ENCODE measurements at places on chromosomes 1 and 21. TPM values are rescaled to one million over a fixed set of nuclear protein-coding genes. Genes with fewer than 3 reads are reported as not detected.
A peak's percentile ranks its signal among the peaks of the same experiment; 100 is the strongest.

DNA sequence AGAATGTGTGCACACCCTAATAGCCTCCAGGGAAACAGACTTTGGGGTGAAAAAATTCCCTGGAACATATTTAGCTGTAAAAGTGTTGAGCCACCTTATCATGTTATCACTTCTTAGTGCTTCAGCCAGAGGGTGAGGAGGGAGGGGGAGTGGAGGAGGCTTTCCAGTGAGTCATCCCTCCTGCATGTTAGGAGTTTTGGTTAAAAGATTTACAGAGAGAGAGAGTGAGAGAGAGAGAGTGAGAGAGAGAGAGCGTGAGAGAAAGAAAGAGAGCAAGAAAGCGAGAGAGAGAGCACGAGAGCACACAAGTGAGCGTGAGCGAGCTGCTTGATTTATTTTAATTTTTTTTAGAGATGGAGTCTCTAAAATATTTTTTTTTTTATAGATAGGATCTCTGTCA, 13.5 kb upstream of the CACNA1E start:
- no peak for DNase-seq

DNA sequence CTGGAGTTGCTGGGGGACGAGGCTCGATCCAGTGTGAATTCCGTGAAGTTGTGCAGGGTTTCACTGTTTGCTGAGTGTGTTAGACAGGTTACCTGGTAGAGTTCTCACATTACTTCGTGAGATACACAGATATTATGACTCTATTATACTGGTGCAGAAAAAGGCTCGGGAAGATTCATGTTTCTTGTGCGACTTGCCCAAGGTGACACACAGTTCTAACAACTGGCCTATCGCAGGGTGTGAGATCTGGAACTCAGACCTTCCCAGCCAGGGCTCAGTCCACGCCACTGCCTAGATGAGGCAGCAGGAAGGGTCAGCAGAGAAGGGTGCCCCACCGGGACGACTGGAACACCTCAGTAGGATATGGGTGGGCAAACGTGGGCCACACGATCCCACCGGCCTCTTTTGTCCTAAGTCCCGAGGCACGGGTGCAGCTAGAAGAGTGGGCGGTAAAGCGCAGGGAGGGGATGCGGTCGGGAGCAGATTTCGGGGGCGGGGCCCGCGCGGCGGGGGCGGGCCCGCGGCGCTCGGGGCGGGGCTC, 296 bp upstream of the RNPEP start:
- DNase-seq: no peak

- no peak for DNase-seq
These were observed 100.8 kb upstream of the C1orf174 start for GRCh38 chr1:4000811-4001251.

GRCh38 chr21:23249760-23250159, 2251.6 kb downstream of the NCAM2 start:
- DNase-seq: no peak

- DNase-seq: no peak
These were observed 5.2 kb downstream of the RGL1 start for GRCh38 chr1:183810121-183810520.

DNA sequence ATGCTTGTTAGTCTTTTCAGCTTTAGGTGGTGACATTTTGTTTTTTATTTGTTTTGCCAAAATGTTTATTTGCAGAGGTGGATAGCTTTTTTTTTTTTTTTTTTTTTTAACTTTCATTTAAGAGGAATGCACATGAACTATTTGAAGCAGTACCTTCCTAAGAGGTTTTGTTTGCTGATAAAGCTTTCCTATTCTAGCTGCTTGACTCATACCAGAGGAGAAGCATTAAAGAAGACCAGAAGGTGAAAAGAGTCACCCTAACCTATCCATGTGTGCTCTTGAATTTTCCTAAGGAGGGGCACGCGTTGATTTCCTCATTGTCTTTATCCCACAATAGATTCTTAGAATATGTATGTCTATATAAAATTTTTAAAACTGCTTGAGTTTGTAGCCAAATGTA, 57.7 kb downstream of the PRDM2 start:
- no peak for DNase-seq

- no peak for DNase-seq
These were observed 202.3 kb upstream of the BRINP3 start for GRCh38 chr1:190679983-190680382.

DNA sequence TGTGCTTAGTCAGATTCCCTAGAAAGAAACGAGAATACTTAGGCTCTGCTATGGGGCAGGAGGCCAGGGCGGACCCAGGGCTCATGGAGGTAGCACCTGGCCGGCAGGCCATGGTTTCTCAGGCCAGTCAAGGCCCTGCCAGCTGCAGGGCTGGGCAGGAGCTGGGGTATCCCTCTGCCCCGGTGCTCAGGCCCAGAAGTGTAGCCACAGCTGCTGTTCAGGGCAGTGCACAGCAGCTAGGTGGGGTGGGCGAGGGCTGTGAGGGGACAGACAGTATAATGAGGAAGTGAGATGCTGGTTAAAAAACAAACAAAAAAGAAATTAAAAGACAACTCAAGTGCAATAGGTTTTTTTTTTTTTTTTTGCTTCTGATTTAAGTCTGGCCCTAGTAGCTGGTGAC, 34.0 kb upstream of the EDN2 start:
- DNase-seq: no peak

DNA sequence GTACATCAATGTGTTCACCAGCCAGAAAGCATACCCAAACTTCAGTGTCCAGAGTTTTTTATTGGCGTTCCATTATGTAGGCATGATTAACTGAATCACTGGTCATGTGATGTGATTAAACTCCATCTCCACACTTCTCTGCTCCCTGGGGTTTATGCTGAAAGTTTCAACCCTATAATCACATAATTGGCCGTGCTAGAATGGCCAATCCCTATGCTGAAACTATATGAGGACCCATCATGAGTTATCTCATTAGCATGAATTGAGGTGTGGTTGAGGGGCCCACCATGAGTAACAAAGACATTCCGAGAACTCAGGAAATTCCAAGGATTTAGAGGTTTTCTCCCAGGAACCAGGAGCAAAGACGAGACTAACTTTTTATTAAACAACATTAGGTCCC, 31.8 kb upstream of the FBXO28 start:
- DNase-seq: no peak

- no peak for DNase-seq
These were observed 47.6 kb upstream of the RAP1A start for GRCh38 chr1:111571987-111572386.

GRCh38 chr1:151846686-151847237, 6.8 kb downstream of the THEM5 start:
- no peak for DNase-seq

- no peak for DNase-seq
These were observed 11.6 kb upstream of the DNAJC6 start for GRCh38 chr1:65297706-65298105.

DNA sequence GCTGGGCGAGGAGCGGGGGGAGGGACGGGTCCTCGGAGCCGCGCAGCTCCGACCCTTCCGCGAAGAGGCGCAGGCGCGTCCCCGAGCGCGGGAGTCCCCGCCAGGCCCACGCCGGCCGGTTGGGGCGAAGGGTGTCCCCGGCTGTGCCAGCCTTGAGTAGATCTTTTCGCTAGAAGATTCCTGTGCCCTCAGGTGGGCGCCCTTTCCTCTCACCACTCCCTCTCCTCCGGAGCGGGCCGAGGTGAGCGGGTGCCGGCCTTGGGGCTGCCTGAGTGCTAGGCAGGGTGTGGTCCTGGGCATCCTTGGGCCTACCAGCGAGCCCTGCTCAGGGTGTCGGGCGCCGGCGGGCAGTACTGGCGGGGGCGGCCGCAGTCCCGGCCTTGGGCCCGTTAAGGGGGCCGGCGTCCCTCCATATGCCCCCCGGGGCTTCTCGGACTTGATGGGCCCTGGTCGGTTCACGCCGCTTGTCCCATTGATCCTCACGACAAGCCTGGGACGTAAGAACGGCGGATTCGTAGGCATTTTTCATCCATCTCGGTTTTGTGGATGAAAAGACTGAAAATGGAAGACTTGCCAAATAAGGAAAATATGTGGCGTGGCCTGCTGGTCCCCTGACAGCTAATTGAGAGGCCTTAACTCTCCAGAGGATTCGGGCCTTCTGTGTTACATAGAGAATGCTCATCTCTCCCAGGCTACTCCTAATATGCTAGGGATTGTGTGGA, 712 bp downstream of the DEGS1 start:
- DNase-seq: peak; percentile 75

DNA sequence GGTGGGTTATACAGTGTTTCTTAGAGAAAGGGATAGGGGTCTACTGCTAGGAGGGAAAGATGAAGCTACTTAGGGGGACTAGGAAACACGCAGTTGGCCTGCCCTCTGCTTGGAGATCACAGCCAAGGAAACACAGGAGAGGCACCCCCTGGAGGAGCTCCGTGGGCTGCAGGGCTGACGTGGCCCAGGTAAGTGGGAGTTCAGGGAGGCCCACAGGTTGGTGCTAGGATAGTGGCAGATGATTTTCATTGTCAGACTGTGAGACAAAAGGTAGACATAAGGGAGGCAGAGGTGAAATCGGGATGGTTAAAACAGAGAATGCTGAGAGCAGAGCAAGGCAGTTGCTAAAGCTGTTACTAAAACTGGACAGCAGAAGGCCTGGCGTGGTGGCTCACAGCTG, 463.0 kb downstream of the DSCAM start:
- no peak for DNase-seq

- DNase-seq: no peak
These were observed 201.7 kb upstream of the BEND5 start for GRCh38 chr1:48978413-48978812.

Gene GJB5
- not detected for total RNA-seq

Gene UMODL1
- not detected for total RNA-seq

Gene SLFNL1
- total RNA-seq: not detected

Gene GPR153
- 24.3 TPM for total RNA-seq

Gene SHISA4
- total RNA-seq: 62.5 TPM

Gene KCNC4
- total RNA-seq: 8.4 TPM
